Activated T-cell treated with anti-CD3 and anti-CD28 coated beads, Interleukin-2, amount 50 U/mL, for 72 hours (primary cell): ENCODE measurements at places on chromosomes 13 and 19.

GRCh38 chr19:38057959-38058690 lies 151.1 kb downstream of the SIPA1L3 start:
- H3K4me1 ChIP-seq = peaks cover 23% of the 10 kb centered on the region
- no peak overlapping the region for H3K27ac ChIP-seq
- no peaks in the 10 kb centered on the region for H3K36me3 ChIP-seq
- no peak for DNase-seq
- no peaks in the 10 kb centered on the region for H3K27me3 ChIP-seq
- no peak overlapping the region for H3K4me3 ChIP-seq

GRCh38 chr19:1138121-1138520 lies 34.3 kb downstream of the GPX4 start:
- peaks cover 10% of the 10 kb centered on the region for H3K4me1 ChIP-seq
- DNase-seq = no peak
- H3K4me3 ChIP-seq = no peak overlapping the region

DNA sequence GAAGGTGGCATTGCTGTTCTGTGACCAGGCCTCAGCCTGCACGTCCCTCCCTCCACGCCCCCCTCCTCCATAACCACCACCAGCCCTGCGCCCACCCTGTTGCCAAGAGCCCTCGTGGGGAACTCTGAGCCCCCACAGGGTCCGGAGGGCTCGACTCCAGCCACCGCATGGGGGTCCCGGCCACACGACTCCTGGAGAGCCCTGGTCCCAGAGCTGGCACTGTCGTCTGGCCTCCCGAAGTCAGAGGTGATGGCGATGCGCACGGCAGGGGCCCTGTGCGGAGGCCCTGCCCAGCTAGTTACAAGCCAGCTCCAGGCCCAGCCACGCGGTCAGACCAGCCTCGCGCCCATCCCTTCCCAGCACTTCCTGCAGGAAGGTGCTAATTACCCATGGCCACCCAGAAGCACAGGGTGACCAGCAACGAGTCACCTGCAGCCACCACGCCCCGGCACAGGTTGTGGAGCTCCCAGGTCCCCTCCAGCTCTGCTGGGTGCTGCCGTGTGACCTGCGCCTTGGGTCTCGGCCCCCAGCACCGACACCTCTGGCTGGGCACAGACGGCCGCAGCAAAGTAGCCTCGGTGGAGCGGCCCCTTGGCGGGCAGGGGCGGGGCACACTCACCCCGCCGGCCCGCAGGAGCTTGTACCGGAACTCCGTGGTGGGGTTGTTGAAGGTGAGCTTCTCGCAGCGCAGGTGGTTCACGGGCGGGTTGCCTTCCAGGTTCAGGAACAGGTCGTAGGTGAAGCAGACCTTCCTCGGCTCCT lies 49.6 kb downstream of the MLLT1 start:
- H3K27ac ChIP-seq = no peak overlapping the region
- no peak overlapping the region for H3K4me3 ChIP-seq
- peaks cover 3% of the 10 kb centered on the region for H3K36me3 ChIP-seq
- H3K27me3 ChIP-seq = no peaks in the 10 kb centered on the region

GRCh38 chr13:29438769-29439168 lies 156.7 kb downstream of the SLC7A1 start:
- H3K27me3 ChIP-seq = no peaks in the 10 kb centered on the region
- H3K4me3 ChIP-seq = no peak overlapping the region
- no peak for DNase-seq
- no peaks in the 10 kb centered on the region for H3K4me1 ChIP-seq
- no peak overlapping the region for H3K27ac ChIP-seq
- H3K36me3 ChIP-seq = no peaks in the 10 kb centered on the region
